Right ventricle myocardium inferior (tissue), 1 donor: ENCODE measurements at places on chromosomes 5 and 9.

DNA sequence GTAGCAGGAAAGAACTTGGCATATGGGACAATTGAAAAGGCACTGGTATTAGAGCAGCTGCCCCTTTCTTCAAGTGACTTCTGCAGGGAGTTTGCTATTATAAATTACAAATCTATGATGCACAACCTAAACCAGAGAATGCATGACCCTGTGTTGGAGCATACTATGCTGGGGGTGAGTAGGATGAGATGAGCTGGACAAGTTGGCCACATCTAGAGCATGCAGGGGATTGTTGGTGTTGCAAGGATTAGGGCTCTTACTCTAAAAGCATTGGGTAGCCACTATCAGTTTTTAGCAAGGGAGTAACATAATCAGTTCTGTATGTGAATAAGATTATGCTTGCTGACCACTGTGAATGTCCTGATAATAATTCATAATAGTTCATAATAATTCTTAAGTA is 186.7 kb downstream of the KIAA0825 start:
- DNase-seq = no peak

- DNase-seq = no peak
Measured at GRCh38 chr5:133246376-133247150, 194.8 kb downstream of the HSPA4 start.

- DNase-seq = no peak
Measured at GRCh38 chr5:83914662-83915418, 194.2 kb upstream of the HAPLN1 start.

- DNase-seq = peak; percentile 69
Measured at GRCh38 chr5:94715768-94716167, 97.3 kb downstream of the SLF1 start.
